ENCODE measurements at places on chromosomes 3 and 15. TPM values are rescaled to one million over a fixed set of nuclear protein-coding genes. Genes with fewer than 3 reads are reported as not detected.

Gene EFHB
- not detected for total RNA-seq

- no peak for DNase-seq
These were observed 219.6 kb downstream of the WDR72 start for GRCh38 chr15:53539878-53540277.

Gene MYO1E
- total RNA-seq: 4.3 TPM

DNA sequence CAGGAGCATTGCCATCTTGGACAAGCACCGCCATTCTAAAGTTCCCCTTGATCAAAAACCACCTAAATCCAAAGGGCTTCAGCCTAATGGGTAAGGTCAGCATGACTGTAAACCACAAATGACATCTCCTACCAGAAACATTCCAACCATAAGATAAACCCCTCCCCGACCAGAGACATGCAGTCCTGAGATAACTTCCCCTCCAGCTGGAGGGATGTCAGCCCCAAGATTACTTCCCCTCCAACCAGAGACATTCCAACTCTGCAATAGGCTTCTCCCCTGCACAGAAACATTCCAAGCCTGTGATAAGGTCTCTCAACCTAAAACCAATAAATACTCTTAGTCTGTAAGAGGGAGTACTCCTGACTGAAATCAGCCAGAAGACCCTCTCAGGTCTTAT lies 62.7 kb upstream of the DNAJC19 start:
- no peak for DNase-seq

DNA sequence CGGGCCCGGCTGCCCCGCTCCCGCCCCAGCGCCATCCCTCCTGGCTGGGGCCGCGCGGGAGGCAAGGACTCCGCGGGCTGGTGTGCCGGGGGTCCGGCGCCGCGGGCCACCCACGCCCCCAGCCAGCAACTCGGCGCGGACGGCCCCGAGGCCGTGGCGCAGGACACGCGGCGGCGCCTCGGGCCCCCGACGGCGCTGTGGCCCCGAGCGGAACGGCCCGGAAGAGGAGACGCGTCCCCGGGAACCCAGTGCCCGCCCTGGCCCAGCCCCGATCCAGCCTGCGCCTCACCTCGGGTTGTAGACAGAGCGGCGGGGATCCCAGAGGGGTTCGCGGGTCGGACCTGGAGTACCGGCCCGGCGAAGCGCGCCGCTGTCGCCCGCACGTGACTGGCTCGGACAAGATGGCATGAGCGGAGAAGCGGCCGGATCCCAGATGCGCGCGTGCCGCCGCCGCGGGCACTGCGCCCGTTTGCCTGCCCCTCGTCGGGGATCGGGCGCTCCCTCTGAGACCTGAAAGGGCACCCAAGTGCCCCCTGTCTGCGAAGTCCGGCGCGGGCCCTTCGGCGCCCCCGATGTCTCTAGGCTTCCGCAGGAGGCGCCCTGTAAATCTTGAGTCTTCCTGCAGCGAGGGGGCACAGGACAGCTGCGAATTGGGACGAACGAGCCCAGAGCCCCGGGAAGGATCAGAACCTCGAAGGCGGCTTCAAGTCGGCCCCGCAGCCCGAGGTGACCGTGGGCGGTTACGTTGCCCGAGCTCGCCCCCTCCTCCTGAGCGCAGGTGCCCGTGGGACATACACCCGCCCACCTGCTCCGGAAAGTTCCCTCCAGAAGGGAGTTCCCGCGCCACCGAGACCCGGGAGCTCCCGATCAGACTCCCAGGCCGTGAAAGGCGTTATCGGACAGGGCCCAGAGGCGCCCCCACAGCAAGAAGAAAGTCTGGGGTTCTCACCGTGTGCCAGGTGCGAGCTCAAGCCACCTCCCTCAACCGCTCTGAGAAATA lies 598 bp upstream of the SFMBT1 start:
- DNase-seq: peak; percentile 75

- DNase-seq: no peak
These were observed 198.6 kb upstream of the PLSCR5 start for GRCh38 chr3:146803745-146804144.

GRCh38 chr3:159987291-159987711 lies 1.3 kb upstream of the IL12A start:
- DNase-seq: no peak

GRCh38 chr3:14199641-14200040 lies 21.0 kb downstream of the LSM3 start:
- no peak for DNase-seq

DNA sequence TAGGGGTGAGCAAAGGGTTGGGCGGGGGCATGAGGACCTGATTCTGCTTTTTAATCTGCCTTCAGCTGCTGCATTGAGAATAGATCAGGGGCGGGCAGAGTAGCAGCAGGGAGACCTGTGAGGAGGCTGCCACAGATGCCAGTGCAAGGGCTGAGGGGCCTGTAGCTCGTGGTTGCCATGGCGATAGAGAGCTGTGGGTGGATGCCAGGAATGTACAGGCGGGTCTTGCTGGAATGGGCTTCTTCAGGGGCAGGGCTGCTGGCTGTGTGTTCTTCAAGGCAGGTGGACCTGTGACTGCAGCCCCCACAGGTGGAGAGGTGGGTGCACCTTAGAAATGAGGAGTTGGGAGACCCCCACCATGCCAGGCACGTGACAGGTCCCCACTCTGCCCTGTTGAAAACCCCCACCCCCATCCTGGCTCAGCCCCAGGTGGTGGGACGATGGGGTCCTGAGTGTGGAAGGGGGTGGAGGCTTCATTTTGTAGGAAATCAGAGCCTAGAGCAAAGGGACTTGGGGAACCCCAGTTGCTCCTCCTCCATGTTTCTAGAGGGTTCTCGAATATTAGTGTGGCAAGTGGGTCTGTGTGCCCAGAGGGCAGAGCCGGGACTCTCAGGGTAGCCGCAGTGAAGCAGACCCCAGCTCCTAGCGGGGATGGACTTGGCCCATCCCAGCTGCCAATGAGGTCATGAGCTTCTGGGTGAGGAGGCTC lies 38.3 kb downstream of the SLC6A6 start:
- no peak for DNase-seq

DNA sequence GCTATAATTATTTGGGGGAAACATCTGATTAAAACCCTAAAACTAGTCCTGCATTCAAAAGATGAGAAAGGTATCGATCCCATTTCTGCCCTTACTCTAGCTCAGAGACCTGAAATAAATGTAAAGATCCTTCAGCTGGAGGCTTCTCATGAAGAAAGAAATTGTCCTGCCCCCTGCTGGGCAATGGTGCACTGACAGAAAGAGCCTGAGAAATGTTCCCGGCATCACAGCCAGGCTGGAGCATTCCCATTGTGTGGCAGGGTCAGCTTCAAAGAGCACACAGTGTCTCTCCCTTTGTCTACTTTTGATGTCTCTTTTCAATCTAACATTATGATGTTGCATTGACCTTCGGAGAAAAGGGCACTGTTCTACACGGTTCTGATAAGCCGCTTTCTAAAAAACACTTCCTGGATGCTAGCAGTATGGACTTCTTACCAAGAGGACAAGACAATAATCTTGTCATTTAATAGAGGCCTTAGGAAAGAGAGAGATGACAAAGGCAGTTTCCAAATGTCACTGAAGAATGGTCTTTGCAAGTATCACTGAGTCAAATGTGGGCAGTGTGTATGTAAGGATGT lies 287.5 kb downstream of the MAGI1 start:
- DNase-seq: no peak

Gene FGF12
- total RNA-seq: not detected

- DNase-seq: no peak
These were observed 5.7 kb downstream of the CCDC32 start for GRCh38 chr15:40558952-40559742.

DNA sequence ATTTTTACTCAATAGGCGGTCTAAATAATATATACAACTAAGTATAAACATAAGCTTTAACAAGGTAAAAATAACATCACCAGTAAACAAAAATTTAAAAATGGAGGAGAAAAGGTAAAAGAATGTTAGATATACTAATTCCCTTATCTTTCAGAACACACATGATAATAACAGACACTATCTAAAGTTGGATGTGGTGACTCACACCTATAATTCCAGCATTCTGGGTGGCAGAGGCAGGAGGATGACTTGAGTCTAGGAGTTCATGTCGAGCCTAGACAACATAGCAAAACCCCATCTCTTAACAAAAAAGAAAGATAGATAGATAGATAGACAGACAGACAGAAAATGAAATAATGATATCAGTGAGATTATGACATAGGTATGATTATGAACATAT lies 85.1 kb downstream of the STAG1 start:
- DNase-seq: no peak

DNA sequence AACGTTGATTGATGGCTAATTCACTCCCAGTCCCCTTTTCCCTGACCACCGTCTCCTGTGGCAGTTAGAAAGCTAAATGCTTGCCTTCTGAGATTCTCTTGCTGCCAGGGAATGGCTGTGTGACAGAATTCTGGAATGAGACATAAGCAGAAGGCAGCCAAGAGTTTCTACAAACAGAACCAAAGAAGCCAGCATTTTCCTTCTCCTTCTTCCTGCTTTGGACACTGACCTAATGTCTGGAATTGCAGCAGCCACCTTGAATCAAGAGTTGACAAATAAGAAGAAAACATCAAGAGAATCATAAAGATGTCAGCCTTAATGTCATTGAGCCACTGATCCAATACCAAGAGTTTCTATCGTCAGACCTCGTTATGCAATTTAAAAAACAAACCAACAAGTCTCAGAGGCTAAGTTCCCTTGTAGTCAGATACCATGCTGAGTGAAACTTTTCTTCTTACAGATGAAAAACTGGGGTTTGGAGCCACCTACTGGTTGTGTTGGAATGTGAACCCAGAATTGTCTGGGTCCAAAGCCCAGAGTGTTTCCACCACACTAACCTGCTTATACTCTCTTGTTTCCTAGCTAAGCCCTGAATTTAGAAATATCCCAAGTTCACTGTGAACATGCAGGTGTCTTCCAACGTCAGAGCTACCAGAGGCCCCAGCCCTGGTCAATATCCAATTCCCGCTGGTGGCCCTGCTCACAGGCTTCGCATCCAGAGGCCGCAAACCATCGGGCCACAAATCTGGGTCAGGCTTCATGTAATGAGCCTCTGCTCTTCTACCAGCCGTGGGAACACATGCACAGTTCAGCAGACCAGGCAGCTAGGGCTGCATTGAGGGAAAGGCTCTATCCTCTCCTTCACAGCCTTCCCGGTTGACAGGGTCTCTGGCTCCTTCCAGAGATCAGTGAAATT lies 42.5 kb downstream of the MCF2L2 start:
- peak; percentile 35 for DNase-seq
